ENCODE measurements at places on chromosomes 5 and 9.

DNA sequence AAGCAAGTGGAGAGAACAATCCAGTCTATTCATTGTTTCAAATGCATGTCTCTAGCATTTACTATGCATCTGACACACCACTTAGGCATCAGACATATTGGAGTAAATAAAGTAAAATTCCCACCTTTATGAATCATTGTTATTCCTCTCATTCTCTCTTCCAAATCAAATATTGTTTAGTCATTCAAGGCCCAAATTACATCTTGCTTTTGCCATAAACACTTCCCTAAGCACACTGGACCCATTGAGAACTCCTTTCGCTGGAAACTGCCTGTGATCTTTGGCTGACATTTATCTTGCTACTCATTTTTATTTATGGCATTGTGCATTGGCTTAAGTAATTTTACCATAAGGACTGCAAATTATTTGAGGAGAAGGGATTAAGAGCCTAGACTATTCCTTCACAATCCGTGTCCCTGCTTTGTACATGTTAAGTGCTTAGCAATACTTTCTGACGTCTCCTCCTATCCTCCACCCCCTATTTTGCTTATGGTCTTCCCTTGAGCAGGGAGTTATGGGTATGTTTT, 7.4 kb downstream of the C5orf46 start:
- DNase-seq, result peak; percentile 80

DNA sequence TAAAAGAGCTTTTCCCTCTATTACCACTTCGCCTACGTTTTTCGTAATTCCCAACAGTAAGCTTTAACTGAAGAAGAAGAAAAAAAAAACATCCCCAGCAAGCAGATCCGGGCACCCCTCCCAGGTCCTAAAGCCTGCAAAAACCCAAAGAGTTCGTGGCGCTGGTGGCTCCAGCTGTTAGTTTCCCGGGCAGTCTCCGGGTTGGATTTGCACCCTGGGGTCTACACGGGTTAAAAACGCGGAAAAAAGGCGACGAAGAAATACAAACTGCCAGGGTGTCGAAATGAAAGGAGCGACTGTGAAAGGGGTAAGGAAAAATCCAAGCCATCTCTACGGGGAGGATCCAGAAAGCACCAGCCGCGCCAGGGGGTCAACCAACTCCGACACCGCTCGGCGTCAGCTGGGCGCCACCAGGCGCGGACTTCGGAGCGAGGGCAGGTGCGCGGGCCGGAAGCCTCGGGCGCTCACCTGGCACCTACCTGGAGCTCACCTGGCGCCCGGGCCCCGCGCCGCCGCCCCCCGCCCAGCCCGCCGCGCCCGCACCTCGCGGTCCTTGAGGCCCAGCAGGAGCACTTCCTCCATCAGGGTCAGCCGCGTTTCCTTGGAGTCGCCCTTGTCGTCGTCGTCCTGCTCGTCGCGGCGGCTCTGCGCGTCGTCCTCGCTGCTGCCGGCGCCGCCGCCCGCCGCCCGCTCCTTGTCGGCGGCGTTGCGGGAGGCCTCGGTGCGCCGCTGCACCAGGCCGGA, 680 bp downstream of the GOLPH3 start:
- DNase-seq, result peak; percentile 58

DNA sequence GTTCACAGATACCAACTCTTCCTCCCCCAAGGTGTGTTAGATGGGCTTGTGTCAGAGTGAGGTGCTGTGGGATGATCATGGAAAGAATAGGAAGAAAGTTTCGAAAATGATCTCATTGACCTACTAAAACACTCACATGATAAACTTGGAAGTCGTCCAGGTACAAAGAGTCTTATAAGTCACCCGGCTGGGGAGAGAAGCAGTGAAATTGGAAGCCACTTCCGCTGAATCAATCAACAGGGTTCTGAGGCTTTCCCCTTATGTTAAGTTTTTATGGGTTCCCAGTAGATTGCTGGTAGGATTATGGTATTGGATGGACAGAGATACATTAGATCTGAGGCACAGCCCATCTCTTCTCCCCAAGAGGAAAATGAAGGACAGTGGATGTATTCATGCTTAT, 218.8 kb upstream of the MSX2 start:
- peak; percentile 82 for DNase-seq

GRCh38 chr5:14748180-14748900, 83.8 kb downstream of the OTULIN start:
- DNase-seq, result no peak

- no peak for DNase-seq
Measured at GRCh38 chr9:134469041-134469875, 143.0 kb downstream of the RXRA start.

GRCh38 chr5:33968211-33969005, 16.1 kb downstream of the SLC45A2 start:
- DNase-seq, result no peak

GRCh38 chr9:121038362-121038761, 11.7 kb downstream of the C5 start:
- DNase-seq, result no peak

DNA sequence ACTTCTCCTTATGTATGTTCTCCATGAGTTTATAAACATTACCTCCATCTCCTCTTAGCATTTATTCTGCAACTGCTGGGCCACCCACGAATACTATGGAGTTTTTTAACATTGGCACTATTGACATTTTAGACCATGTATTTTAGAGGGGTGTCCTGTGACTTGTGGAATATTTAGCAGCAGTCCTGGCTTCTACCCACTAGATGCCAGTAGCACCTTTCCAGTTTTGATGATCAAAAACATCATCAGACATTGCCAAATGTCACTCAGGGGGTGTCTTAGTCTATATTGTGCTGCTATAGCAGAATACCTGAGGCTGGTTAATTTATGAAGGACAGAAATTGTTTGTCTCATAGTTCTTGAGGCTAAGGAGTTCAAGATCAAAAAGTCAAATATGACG, 187.5 kb upstream of the RORB start:
- peak; percentile 2 for DNase-seq

DNA sequence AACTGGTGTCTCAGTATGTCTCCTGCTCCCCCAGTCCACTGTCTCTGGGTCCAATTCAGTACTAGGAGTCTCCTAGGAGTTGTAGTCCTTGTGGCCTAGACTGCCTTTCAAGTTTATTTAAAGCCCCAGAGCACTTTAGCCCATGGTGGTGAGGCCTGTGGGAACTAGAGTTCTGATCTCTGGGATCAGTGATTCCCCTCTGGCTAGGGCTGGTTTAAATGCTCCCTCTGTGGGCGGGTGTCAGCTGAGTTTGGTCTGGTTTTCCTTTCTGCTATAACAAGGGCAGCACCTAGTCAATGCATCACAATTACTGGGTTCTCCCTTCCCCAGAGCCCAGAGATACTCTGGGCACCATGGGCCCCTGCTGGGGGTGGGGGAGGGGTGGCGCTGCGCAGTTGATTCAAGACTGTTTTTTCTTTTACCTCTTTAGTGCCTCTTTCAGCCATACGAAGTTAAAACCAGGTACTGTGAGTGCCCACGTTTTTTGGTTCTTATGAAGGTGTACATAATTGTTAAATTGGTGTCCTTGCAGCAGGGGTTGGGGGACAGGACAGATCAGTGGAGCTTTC, 9.3 kb upstream of the SLC36A3 start:
- no peak for DNase-seq

- no peak for DNase-seq
Measured at GRCh38 chr9:111644195-111644772, 13.2 kb downstream of the DNAJC25 start.

DNA sequence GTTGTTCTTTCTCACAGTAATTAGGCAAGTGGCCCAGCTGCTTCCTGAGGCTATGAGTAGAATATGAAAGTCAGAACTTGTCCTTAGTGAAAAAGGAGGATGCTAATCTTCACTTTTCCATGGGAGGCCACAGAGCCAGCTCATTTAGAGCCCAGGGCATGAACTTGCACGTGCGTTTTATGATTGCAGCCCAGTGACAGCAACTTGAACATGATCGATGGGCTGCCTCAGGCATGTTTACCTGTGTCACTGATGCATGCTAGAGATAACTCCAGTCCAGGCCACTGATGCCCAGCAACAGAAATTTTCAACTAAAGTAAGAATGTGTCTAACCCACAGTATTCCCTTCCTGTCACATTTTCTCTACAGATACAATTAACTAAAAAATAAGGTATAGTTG, 179.3 kb downstream of the CTNND2 start:
- no peak for DNase-seq

DNA sequence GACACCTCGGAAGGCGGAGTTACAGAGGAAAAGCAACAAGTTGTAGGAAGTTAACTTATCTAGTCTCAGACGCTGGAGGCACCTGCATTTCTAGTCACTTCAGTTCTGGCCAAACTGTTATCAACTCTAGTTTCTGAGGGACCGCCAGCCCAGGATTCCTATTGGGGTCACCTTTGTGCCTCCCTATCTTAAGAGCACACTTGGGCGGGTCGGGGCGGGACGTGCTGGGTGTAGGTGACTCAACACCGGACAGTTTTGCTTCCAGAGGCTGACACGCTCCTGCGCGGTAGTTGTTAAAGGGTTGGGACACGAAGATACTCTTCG, 679 bp upstream of the KDM4C start:
- peak; percentile 83 for DNase-seq

GRCh38 chr9:8457816-8458215, 658.2 kb upstream of the DMAC1 start:
- no peak for DNase-seq

DNA sequence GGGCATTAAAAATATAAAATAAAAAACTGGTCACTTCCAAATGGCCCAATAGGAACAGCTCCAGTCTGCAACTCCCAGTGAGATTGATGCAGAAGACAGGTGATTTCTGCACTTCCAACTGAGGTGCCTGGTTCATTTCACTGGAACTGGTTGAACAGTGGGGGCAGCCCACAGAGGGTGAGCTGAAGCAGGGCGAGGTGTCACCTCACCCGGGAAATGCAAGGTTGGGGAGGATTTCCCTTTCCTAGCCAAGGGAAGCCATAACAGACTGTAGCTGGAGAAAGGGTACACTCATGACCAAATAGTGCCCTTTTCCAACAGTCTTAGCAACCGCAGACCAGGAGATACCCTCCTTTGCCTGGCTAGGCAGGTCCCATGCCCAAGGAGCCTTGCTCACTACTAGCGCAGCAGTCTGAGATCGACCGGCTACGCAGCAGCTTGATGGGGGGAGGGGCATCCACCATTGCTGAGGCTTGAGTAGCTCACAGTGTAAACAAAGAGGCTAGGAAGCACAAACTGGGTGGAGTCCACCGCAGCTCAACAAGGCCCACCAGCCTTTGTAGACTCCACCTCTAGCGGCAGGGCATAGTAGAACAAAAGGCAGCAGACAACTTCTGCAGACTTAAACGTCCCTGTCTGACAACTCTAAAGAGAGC, 12.7 kb downstream of the RLN1 start:
- no peak for DNase-seq

GRCh38 chr9:5922192-5922591, 31.5 kb downstream of the MLANA start:
- DNase-seq, result no peak

DNA sequence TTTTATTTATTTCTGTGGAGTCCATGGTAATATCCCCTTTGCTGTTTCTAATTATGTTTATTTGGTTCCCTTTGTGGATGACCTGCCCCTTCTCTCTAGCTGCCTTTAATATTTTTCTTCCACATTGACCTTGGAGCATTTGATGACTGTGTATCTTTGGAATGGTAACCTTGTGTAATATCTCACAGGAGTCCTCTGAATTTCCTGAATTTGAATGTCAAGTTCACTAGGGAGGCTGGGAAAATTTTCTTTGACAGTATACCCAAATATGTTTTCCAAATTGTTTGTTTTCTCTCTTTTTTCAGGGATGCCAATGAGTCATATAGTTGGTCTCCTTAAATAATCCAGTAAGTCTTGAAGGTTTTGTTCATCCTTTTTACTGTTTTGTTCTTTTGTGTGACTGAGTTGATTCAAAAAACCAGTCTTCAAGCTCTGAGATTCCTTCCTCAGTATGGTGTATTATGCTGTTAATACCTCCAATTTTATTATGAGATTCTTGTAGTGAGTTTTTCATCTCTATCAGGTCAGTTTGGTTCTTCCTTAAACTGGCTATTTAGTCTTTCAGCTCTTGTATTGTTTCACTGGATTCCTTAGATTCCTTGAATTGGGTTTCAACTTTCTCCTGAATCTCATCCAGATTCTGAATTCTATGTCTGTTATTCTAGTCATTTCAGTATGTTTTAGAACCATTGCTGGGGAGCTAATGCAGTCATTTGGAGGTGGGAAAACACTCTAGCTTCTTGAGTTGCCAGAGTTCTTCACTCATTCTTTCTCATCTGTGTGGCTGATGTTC, 349.0 kb upstream of the TARS1 start:
- peak; percentile 33 for DNase-seq

GRCh38 chr9:138060881-138061280, 183.3 kb downstream of the CACNA1B start:
- no peak for DNase-seq

GRCh38 chr9:13450723-13451122, 171.2 kb upstream of the MPDZ start:
- peak; percentile 67 for DNase-seq

DNA sequence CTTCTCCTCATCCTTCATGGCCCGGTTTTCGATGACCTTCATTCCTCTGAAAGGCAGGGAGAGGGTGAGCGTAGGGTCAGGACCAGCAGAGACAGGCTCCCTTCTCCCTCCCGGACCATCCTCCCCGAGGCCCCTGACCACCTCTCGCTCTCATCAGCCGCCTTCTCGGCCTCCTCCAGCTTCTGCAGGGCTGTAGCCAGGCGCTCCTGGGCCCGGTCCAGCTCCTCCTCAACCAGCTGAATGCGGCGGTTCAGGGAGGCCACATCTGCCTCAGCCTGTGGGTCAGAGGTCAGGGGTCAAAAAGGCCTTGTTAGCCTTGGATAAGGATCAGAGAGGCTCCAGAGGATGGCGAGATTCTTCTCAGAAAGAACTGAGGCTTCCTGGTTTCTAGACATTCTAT, 4.2 kb downstream of the TPM2 start:
- no peak for DNase-seq

- no peak for DNase-seq
Measured at GRCh38 chr9:7973123-7973522, 173.5 kb upstream of the DMAC1 start.

- no peak for DNase-seq
Measured at GRCh38 chr5:94623011-94623410, 4.5 kb downstream of the SLF1 start.

- DNase-seq, result no peak
Measured at GRCh38 chr9:131817073-131817472, 77.2 kb upstream of the RAPGEF1 start.

- no peak for DNase-seq
Measured at GRCh38 chr9:138070815-138071214, 193.2 kb downstream of the CACNA1B start.

GRCh38 chr5:2148312-2149194, 265.8 kb upstream of the IRX4 start:
- DNase-seq, result no peak

GRCh38 chr9:108766626-108767161, 89.1 kb downstream of the ACTL7B start:
- DNase-seq, result no peak

GRCh38 chr9:93976973-93977372, 21.8 kb upstream of the BARX1 start:
- no peak for DNase-seq

- peak; percentile 10 for DNase-seq
Measured at GRCh38 chr9:36074870-36075532, 38.3 kb downstream of the RECK start.
